ENCODE measurements at places on chromosomes 12 and 14. TPM values are rescaled to one million over a fixed set of nuclear protein-coding genes. Genes with fewer than 3 reads are reported as not detected.

Gene NGB
- total RNA-seq: not detected

Gene PAPLN
- total RNA-seq: 5.5 TPM

Gene KRT72
- not detected for total RNA-seq

Gene TAS2R46
- total RNA-seq: not detected

Gene IFNG-AS1
- not detected for total RNA-seq

Gene CHGA
- 1.0 TPM for total RNA-seq

Gene SYNDIG1L
- total RNA-seq: not detected
